ENCODE measurements at places on chromosomes 16 and 17.

- H3K27me3 ChIP-seq: peaks cover 13% of the 10 kb centered on the region
- DNase-seq: no peak
- H3K36me3 ChIP-seq: no peaks in the 10 kb centered on the region
- H3K4me1 ChIP-seq: no peaks in the 10 kb centered on the region
- H3K27ac ChIP-seq: no peak overlapping the region
- H3K4me3 ChIP-seq: no peak overlapping the region
Observed at GRCh38 chr16:19338335-19338734, 52.8 kb downstream of the CLEC19A start.

DNA sequence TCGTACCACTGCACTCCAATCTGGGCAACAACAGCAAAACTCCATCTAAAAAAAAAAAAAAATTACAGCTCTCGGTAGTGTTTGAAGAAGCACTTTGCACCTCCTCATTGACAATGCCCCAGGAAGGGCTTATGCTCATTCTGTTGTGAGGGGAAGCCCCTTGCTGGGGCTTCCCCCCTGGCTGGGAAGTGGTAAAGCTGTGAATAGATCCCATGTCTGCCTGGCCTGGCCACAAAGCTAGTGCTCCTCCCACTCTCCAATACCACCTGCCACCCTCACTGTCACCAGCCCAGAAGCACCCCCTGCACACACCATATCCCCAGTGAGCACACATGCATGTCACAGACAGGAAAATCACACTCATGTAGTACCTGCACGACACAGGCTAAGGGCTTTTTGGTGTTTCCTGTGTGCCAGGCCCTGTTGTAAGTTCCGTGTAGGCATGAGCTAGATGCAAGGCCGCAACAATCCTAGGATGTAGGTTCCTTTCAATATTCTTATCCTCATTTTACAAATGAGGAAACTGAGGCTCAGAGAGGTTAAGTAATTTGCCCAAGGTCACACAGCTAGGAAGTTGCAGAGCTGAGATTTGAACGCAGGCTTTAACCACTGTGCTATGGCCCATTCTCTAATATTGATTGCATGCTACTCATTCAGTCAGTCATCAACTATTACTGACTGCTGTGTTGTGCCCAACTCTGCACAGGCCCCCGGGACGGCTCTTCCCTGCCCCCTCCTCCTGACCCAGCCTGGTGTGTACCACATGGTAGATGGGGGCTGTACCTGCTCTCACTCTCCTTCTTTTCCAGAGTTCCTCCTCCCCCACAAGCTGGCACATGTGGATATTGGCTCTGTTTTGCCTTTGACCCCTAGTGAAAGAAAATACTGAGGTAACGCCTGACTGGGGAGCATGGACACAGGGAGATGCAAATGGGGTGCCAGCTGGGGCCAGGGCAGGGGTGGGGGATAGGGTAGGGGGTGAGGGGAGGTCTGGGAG lies 11.9 kb upstream of the COL1A1 start:
- H3K27ac ChIP-seq: peak overlapping the region; percentile 48
- H3K27me3 ChIP-seq: peaks cover 14% of the 10 kb centered on the region

- H3K27me3 ChIP-seq: peaks cover 19% of the 10 kb centered on the region
- H3K4me3 ChIP-seq: no peak overlapping the region
- peaks cover 28% of the 10 kb centered on the region for H3K36me3 ChIP-seq
- DNase-seq: no peak
- peaks cover 18% of the 10 kb centered on the region for H3K4me1 ChIP-seq
Observed at GRCh38 chr17:82490512-82491195, 28.9 kb upstream of the FOXK2 start.

GRCh38 chr17:47352848-47353247 lies 29.1 kb downstream of the EFCAB13 start:
- H3K27me3 ChIP-seq: peaks cover 13% of the 10 kb centered on the region
- H3K4me1 ChIP-seq: no peaks in the 10 kb centered on the region
- H3K36me3 ChIP-seq: peaks cover 18% of the 10 kb centered on the region
- H3K27ac ChIP-seq: no peak overlapping the region

- no peak for DNase-seq
- H3K27ac ChIP-seq: peak overlapping the region; percentile 98
- peaks cover 62% of the 10 kb centered on the region for H3K4me1 ChIP-seq
- peaks cover 3% of the 10 kb centered on the region for H3K27me3 ChIP-seq
Observed at GRCh38 chr16:29665294-29666077, 2.4 kb downstream of the SPN start.

- no peaks in the 10 kb centered on the region for H3K4me1 ChIP-seq
- DNase-seq: no peak
- H3K4me3 ChIP-seq: no peak overlapping the region
- H3K27ac ChIP-seq: no peak overlapping the region
Observed at GRCh38 chr17:21742326-21742725, 50.0 kb downstream of the KCNJ18 start.

Measured in nephron progenitor cell (in vitro differentiated cells).